Astrocyte (in vitro differentiated cells and primary cell): ENCODE measurements at places on chromosomes 1 and 21. TPM values are rescaled to one million over a fixed set of nuclear protein-coding genes. Genes with fewer than 3 reads are reported as not detected.
A peak's percentile ranks its signal among the peaks of the same experiment; 100 is the strongest.

The ECM1 gene
- 26.0 and 27.4 TPM in 2 replicates for total RNA-seq

The PROX1 gene
- 1.9 and 4.8 TPM in 2 replicates for total RNA-seq

The GOLT1A gene
- total RNA-seq = 0.50 and 0.65 TPM in 2 replicates

The OR6K2 gene
- total RNA-seq = not detected in 2 replicates

The MROH9 gene
- total RNA-seq = not detected in 2 replicates

The PTGS2 gene
- total RNA-seq = 2.5 and 4.7 TPM in 2 replicates

The KRTAP19-1 gene
- total RNA-seq = not detected in 2 replicates

DNA sequence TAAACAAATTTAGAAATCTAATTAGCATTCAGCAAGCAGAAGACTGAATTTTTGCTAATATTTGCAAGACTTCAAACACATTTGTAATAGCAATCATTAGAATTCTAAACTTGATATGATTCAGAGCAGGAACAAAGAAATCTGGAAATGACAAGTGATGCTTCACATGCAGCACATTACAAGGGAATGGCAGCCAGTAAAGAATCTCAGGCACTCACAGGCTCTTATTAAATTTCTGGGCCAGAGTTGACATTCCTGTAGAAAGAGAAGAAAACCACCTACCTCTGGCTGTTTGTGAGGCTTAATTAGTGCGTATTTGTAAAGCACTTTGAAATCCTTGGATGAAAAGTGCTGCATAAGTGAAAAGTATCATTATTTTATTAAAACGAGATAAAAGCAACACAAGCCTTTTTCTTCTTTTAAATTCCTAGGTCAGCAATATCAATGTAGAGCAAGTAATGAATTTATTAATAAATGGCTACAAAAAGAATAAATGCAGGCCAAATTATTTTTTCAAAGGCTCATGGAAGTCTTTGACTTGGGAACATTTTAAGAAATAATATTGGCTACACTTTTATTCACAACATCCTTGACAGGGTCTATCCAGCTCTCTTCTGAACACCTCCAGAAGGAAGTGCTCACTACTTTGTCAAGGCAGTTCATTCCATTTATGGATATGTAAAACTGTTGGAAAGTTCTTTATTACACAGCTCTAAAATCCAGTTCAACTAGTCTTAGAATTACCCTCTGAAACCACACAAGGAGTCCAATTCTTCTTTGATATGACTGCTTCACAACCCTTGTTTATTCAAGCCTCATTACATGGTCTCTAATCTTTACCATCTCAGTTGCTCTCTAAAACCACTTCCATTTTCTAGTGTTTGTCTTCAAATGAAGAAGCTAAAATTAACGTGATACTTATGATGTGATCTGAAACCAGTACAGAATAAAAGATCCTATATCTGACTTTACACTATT is 32.1 kb upstream of the SCYL3 start:
- no peak for DNase-seq

- DNase-seq = no peak
Observed at GRCh38 chr1:147822292-147822691, 61.9 kb upstream of the GJA5 start.

GRCh38 chr1:159911326-159912070 is 11.5 kb upstream of the CFAP45 start:
- DNase-seq = no peak

DNA sequence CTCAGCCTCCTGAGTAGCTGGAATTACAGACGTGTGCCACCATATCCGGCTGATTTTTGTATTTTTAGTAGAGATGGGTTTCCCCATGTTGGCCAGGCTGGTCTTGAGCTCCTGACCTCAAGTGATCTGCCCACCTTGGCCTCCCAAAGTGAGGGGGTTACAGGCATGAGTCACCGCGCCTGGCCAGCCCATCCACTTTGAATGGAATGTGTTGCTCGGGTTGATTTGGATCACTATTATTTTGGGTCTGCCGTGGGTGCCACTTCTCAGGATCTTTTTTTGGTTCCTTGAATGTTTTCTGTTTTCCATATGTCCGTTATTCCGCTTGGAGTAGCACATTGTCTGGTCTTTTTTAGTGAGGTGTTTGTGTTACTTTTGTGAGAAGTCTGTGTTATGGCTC is 17.0 kb downstream of the PCNT start:
- DNase-seq = no peak

DNA sequence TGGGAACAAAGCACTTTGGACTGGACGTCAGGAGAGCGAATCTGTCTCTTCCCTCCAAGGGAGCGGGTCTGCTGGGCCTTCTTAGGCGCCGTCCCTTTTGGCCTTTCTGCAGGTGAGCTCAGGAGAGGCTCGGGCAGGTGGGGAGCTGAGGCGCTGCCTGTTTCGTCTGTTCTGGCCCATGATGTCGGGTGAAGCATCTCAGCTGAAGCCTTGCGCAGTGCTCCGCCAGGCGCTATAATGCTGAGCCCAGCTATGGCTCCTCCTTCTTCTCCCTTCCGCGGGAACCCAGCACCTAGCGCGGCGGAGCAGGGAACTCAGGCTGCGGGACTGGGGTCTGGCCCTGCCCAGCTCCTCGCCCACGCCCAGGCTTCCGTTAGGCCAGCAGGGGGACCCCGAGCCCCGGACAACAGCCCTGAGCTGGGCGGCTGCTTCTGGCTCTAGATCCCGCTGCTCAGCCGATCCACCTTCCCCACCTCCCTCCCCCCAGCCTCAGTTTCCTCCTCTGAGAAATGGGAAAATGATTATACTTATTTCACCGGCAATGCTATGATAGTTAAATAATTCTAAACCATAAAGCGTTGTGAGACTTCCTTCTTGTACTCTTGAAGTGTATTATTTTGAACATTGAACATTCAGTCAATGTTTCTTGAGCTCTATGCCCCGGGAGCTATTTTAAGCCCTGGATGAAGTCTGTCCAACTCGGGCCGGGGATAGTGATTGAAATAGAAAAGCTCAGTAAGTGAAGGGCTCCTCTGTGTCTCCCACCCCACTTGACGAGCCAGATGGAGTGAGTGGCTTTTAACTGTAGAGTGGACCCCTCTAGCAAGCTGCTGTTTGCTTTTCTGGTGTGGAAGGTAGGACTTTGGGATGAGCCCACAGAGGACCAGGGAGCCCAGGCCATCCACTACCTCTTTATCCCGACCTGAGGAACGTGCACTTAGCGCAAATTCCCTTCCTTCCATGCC is 9.6 kb upstream of the ADORA1 start:
- DNase-seq = peak; percentile 20

- DNase-seq = peak; percentile 85
Observed at GRCh38 chr1:39892601-39893595, 8.8 kb downstream of the MYCL start.

DNA sequence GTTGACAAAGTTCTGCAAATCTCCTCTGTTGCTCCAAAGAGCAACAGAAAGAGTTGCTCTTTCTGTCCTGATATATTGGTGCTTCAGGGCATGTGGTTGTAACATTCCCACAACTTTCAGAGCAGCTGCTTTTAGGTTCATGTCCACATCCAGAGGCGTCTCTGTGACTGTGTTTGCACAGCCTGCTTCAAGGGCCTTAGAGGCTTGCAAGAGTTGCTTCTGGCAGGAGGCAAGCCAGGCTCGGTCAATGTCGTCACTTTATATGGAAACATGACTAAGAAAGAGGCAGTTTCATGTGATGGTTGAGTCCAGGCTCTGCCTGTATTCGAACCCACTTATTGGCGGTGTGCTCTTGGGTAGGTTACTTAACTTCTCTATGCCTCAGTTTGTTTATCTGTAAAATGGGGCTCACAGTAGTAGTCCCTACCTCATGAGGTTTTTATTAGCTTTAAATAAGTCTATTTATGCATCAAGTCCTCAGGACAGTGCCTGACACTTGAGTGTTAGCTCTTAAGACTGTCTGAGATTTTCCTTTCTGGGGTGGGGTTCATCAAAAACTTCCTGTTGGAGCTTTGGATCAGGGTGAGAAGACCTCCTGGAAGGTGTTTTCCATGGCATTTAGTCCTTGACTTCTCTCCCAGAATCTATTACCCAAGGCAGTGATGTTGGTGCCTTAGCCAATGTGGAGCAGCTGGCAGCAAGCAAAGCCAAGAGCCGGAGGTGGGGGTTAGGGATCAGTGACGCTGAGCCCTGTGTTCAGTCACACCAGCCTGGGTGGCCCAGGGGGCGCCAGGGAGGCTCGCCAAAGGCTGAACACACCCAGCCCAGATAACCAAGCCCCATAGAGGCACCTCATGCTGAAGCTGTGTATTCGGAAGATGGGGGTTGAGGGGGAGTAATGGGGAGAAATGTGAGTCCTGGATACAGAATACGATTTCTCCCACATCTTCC is 18.9 kb downstream of the LHX4 start:
- DNase-seq = no peak

DNA sequence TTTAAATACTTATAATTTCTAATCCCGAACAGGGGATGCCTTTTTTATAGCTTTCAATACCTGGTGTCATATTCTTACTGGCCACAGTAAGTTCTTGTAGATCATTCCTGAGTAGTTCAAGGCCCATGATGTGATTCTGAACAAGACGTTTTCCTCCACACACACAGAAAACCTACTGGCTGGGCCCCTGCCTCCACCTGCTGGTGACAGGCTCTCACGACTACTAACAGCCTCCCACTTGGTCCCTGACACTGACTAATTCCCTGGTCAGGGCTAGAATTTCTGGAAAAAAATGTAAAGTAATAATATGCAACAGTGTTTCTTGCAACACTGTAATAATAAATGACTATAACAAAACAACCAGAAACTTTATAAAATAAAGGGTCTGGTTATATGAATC is 50.4 kb upstream of the RIPK4 start:
- DNase-seq = peak; percentile 47

GRCh38 chr1:245288796-245289195 is 134.0 kb downstream of the KIF26B start:
- peak; percentile 31 for DNase-seq

- peak; percentile 10 for DNase-seq
Observed at GRCh38 chr1:236103646-236104218, 38.6 kb upstream of the GPR137B start.

DNA sequence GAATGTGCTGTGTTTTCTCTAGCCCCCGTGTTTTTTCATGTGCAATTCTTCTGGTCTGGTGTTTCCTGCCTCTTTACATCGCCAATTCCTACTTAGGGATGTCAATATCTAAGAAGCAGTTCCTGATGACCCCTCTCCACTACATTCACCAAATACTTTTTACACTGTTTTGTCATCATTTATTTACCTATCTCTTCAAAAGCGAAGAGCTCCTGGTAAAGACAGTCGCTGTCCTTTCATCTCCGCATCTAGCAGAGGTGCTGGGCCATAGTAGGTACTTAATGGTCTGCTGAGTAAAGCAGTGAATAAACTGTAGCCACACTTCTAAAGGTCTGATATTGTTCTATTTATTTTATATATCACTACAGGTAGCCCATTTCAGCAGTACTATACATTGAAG is 43.0 kb downstream of the LYST start:
- no peak for DNase-seq

DNA sequence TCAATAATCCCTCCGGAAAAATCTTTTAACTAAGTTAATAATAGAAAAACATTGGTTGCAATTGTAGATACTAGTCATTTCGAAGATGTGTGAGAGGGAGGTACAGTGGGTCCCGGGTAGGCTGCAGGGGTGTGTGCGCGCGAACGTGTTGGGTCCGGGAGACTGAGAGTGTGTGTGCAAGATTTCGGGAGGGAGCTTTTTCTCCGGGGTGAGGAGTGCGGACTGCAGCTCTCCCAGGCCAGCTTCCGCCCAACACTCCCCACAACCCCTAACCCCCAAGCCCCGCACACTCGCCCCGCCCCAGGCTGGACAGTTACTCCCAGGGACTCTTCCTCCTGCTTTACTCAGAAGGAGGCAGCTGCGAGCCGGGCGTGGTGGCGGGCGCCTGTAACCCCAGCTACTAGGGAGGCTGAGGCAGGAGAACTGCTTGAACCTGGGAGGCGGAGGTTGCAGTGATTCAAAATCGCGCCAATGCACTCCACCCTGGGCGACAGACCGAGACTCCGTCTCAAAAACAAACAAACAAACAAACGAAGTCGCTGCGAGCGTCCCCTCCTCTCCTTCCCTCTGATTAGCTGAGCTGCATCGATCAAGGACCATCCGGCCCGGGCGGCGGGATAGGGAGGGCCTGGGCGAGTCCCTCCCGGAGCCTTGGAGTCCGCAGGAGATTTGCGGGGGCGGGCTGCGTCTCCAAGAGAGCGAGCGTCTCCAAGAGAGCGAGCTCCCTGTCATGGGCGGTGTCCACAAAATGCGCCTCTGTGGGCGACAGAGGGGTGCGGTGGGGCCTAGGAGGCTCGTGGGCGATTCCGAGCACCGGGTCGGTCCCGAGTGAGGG is 28.3 kb upstream of the PPM1J start:
- DNase-seq = peak; percentile 13
